ENCODE measurements at places on chromosomes 7 and 10.

- no peak for DNase-seq
Measured at GRCh38 chr7:152145853-152146466, 120.5 kb downstream of the GALNT11 start.

GRCh38 chr7:128743112-128743772, 4.1 kb downstream of the CALU start:
- no peak for DNase-seq

- DNase-seq = no peak
Measured at GRCh38 chr10:106636766-106637491, 527.6 kb downstream of the SORCS1 start.

- peak; percentile 42 for DNase-seq
Measured at GRCh38 chr10:94963901-94964300, 25.4 kb downstream of the CYP2C9 start.

DNA sequence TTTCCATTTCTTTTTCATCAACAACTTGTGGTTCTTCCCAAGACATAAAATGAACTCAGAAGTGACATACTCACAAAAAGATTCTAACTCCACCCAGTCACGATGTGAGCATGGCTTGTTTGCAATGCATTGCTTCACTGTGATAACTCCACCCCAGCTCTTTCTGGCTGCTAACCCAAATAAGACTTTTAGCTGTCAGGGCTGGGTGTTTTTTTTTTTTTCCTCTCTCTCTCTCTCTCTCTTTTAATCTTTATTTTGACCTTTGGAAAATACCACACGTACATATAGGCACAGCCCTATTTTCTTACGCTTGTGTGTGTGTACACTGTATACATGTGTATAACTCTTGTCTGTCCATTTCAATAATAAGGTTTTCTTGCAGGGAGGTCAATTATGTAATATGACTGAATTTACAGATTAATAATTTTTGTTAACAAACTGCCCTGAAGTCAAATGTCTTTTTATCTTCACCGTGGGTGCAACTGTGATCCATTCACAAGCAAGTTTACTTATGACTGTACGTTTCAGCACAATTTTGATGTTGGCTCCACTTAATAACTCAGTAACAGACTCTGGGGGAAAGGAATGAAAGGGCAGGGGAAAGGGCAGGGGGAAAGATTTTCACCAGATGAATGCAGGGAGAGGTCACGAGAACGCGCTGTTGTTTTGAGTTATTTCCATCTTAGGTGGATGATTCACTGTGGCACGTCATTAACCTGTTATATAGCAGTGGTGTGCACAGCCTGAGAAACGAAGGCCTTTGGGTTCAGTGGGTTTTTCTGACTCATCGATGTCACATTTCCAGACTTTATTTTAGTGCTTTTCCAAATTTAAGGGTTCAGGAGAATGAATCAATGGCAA, 49.1 kb downstream of the APBB1IP start:
- no peak for DNase-seq

- DNase-seq = no peak
Measured at GRCh38 chr10:116286626-116287200, 13.7 kb upstream of the GFRA1 start.

DNA sequence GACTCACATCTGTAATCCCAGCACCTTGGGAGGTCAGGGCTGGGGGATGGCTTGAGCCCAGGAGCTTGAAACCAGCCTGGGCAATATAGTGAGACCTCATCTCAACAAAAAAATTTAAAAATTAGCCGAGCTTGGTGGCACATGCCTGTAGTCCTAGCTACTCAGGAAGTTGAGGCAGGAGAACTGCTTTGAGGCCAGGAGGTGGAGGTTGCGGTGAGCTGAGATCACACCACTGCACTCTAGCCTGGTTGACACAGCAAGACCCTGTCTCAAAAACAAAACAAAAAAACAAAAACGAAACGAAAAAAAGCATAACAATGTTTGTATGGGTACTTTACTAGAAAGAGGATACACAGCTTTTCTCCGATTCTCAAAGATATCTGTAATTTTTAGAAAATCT, 31.8 kb downstream of the WNT16 start:
- DNase-seq = no peak

- DNase-seq = no peak
Measured at GRCh38 chr7:41785265-41785664, 82.4 kb upstream of the INHBA start.

DNA sequence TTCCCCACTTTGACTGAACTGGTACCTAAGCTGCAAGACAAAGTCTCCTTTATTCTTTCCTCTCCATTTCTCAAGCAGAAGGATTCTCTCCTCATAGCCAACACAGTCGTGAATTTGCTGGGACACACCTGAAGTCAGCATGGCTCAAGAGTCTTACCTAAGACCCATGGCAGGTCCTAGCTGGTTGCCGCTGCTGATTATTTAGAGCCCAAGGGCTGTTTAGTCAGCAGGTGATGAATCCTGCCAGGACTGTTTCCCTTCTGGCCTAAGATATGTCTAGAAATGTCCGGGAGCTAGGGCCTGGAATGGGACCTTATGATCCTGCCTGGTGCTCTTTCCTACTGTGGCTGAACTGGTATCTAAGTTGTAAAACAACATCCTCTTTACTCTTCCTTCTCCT, 82.8 kb downstream of the AHCYL2 start:
- no peak for DNase-seq

GRCh38 chr7:117068511-117069145, 115.3 kb downstream of the ST7 start:
- no peak for DNase-seq

DNA sequence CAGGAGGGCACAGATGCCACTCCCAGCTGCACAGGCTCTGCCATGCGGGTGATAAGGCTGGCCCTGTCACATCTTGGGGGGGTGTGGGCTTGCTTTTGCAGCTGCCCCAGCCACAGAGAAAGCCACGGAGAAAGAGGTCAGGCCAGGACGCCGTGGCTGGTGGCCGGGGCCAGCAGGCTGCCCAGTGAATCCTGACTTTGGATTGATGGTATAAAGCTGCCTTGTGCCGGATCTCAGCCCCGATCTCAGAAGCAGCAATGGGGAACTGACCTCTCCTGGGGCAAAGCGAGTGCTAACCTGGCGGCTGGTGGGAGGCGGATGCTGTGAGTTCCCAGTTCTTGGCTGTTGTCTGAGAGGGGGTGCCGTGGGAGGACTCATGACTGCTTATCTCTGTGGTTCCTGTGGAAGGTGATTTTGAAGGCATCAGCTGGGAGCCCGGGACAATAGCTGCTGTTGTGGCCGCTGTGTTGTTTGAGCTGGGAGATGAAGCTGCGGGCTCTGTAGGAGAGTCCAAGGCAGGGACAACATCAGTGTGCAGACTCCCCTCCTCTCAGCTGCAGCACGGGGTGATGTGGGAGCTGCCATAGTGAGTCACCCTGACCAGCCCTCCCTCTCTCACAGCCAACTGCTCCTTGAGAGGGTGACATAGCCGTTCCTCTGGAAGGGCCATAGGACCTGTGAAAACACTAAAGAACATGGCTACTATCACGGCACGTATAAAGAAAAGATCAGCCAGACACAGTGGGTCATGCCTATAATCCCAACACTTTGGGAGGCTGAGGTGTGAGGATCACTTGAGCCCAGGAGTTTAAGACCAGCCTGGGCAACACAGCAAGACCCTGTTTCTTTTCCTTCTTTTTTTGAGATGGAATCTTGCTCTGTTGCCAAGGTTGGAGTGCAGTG, 17.0 kb downstream of the IL15RA start:
- DNase-seq = no peak

DNA sequence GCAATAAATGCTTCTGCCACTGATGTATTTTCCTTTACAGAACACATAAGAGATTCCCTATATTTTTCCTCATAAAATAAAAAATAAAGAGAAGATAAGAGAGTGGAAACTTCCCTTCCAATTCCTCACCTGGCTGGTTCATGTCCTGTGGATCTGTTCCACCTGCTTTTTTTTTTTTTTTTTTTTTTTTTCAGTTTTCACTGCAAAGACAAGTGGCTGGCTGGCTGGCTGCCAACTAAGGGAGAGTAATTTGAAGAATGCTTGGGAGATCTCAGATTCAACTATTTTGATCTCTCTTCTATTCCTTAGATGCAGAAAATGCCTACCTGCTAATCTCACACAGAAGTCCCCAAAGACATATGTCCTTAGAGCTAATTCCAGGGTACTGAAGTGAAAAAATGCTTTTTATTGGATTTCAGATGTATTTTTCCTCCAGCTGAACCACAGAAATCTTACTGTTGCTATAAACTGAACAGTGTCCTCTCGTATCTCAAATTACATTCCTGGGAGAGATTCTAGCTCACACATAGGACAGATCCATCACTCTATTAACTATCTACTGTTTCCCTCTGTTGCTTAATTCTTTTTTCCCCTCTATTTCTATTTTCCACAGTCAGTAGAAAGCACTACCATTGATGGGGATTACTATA, 120.8 kb downstream of the NRCAM start:
- no peak for DNase-seq

DNA sequence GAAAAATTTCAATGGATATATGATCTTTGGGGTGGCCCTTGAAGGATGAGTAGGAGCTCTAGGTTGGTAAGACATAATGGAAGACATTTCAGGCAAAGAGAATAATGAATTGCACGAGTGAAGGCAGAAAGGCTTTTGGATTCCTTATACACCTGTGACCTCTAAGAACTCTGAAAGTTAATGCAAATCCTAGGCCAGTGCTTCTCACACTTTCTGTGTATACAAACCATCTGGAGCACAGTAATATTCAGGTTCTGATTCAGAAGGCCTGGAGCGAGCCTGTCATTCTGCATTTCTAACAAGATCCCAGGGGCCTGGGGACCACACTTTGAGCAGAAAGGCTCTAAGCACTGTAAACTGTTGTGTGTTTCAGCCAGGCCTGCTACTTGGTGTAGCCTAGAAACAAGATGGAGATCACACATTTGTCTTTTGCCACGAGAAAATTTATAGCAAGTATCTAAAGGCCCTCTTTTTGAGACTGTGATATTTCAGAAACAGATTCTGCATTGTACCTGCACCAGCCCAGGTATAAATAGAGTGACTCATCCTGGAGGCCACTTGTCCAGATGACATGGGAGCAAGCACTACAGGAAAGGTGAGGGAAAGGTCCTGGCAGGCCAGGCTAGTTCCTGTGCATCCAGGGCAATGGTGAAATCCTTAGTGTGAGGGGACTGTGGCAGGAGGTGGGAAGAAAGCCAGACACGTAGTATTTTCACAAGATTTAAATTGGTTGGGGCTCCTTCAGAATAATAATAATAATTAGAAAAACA, 24.4 kb downstream of the MRPS33 start:
- no peak for DNase-seq

DNA sequence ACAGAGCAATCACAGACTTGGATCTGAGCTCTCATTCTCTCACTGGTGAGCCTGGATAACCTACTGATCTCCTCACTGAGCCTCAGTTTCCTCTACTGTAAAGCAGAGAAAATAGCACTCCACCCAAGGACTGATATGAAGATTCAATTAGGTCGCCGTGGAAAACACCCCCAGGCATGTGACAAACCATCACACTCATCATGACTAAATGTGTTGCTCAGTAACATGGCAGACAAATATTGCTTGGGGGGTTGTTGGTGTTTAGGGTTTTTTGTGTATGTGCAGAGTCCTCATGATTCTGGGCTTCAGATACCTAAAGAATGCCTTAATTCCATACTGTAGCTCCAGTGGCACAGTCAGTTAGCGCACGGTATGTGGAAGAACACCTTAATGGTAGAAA, 122.1 kb upstream of the TCF7L2 start:
- DNase-seq = no peak

DNA sequence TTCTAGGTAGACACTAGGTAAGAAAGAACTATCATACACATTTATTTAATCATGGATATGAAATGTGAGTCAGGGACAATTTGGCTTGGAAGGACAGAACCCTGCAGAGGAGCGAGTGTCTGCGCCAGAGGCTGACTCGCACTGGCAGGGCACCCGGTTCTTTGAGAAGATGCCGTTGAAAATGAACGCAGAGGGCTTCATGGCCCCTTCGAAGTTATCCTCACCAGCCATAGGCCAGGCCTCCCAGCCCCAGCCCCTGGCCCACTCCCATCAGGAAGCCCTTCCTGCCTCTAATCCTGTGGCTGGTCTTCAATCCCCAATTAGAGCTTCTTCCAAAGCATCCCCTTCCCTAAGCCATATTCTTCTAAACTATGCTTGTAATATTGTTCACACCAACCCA, 239.8 kb downstream of the TCERG1L start:
- no peak for DNase-seq

DNA sequence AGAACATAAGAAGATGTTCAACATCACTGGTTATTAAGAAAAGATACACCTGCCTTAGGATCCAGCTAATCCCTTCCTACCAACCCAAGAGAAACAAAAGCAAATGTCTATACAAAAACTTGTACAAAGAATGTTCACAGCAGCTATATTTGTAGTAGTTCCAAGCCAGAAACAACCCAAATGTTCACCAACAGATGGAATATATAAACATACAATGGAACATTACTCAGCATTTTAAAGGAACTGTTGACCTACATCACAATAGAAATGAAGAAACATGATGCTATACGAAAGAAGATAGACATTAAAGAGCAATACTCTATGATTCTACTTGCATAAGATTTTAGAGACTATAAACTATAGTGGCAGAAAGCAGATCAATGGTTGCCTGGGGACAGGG, 149.4 kb downstream of the ZNF438 start:
- no peak for DNase-seq

Measured in WTC11 (cell line).